ENCODE measurements at places on chromosomes 12 and 14.

DNA sequence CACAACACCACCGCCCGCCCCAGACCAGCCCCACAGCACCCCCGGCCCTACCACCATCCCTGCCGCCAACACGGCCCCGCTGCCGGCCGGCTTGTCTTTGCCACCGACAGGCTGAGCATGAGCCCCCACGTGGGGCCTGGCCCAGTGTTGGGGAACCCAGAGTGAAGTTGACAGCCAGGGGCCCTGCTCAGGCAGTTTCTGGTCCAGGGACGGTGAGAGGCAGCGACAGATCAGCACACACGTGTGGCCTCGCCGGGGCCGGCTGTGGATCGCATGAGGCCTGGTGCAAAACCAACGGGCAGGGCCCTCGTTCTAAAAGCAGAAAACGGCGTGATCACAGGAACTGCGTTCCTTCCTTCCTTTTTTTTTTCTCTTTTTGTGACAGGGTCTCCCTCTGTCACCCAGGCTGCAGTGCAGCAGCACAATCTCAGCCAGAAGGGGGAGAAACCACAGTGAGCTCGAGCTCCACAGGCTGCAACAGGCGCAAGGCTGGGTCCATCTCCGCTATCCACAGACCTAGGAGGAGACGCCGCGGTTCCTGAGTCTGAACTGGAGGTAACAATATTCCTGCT, 50.5 kb upstream of the FBRSL1 start:
- DNase-seq, result no peak

- DNase-seq, result no peak
These were observed 223.0 kb downstream of the ITPR2 start for GRCh38 chr12:26609986-26610385.

GRCh38 chr12:121793440-121793837, at the start of gene RHOF:
Gene RHOF, minus strand, starts transcription at chr12:121793688. Its CDS starts 55 bp downstream, at chr12:121793633.
- peak; percentile 71 for DNase-seq

GRCh38 chr14:70816525-70816924, 7.2 kb upstream of the MAP3K9 start:
- DNase-seq, result no peak

GRCh38 chr14:103392106-103392505, 6.9 kb downstream of the MARK3 start:
- DNase-seq, result no peak

DNA sequence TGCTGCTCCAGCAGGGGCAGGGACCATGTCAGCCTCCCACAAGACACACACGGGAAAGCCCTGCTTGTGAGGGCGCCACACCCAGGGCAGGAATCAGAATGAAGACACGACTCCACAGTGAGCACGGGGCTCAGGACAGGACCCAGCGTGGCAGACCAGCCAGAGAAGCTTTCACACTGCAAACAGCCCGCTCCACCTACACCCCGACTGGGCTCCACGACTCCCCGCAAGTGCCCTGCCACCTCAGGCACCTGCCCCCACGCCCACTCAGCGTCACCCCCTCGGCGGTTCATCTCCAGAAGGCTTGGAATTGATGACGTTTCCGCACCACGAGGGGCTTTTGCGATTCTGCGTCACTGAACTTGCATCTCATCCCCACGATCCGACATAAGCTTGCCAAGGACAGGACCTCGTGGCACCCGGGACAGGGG, 91.1 kb downstream of the FBXL14 start:
- DNase-seq, result no peak

GRCh38 chr14:47959740-47960139, 284.3 kb upstream of the MDGA2 start:
- DNase-seq, result no peak

- no peak for DNase-seq
These were observed 275.9 kb downstream of the CACNA1C start for GRCh38 chr12:2328661-2329060.

DNA sequence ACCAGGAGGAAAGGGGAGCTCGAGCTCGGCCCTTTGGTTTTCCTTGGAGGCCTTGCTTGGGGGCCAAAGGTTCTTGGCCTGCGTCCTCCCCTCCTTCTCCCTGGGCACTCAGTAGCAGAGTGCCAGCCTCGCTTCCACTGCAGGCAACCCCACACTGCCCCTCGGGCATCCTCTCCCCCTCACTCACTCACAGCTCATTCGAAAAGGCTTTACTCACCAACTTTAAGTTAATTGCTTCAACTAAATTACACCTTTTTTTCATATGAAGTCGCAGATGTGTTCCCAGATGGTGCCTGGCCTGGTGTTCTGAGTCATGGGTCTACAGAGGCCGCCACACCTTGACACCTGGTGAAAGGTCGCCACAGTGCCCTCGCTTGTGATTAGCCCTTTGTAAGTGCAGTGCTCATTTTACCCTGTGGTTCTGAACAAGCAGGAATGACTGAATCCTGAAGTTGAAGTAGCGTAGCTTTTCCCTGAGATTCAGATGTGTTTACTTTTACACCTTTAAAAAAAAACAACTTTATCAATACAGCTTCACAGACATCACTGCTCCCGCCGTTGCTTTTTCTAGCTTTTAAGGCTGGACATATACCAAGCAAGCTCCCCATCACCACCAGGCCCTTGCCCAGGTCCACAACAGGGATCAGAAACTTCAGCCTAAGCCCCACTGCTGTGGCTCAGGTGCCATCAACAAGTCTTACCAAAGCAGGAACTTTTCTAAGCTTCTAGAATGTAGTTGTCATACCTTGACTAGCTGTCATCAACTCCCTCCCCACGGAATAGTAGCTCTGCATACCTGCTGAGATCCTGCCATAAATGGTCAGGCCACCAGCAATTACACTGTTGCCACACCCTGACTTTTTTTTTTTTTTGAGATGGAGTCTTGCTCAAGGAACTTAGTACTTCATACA, 20.3 kb upstream of the ADIPOR2 start:
- DNase-seq, result no peak

GRCh38 chr12:107853479-107853878, 79.0 kb downstream of the ASCL4 start:
- no peak for DNase-seq

DNA sequence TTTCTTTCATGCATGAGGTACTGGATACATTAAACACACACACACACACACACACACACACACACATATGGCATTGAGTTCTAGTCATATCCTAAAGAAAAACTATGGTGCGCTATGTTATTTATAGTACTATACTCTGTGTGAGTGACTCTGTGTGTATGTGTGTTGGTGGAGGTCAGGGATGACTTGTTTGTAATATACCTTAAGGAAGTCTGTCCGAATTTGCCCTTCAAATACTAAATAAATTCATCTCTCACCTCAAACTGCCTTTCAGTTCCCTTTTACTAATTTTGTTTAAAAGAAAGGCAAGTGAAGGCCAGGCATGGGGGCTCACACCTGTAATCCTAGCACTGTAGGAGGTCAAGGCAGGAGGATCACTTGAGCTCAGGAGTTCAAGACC, 2.1 kb upstream of the AKAP5 start:
- no peak for DNase-seq

GRCh38 chr14:52350445-52350844, 36.3 kb downstream of the PTGER2 start:
- no peak for DNase-seq

- no peak for DNase-seq
These were observed 419 bp upstream of the ATXN7L3B start for GRCh38 chr12:74537126-74537706.

DNA sequence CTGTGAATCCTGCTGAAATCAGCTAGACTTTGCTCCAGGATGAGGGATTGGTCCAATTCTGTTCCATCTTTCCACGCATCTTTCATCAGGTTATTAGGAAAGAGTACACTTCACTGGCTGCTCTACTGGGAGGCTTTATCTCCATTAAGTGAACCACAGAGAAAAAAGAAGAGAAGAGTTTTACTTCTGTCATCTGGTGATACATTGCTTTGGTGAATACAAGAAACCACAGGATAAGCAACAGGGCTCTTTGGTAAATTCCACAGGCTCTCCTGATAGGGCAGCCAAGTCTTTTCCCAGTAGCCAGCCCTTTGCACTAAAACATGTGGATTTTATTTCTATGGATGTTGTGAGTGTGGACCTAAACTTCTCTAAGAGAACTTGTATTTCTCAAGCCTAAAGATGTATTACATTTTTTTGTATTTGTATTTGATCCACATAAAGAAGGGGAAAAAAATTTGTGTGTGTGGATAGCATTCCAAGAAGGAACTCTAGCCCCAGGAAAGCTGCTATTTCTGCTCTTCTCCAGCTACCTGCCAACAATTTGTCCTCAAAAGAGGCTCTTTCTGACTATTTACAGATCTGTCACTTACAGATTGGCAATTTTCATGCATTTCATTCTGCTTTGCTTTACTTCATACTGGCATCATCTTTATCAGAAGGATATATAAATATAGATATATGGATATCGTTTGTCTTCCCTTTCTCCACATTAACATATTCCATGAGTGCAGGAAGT, 1117.6 kb upstream of the TMEM132C start:
- DNase-seq, result no peak

- no peak for DNase-seq
These were observed 620.4 kb downstream of the SLC16A7 start for GRCh38 chr12:60216226-60216625.

- peak; percentile 58 for DNase-seq
These were observed 57.5 kb downstream of the CALM1 start for GRCh38 chr14:90454041-90455000.

GRCh38 chr14:49621114-49621881, 699 bp downstream of the MGAT2 start:
- DNase-seq, result peak; percentile 72

GRCh38 chr14:90491221-90491885, 94.5 kb downstream of the CALM1 start:
- DNase-seq, result no peak

- DNase-seq, result no peak
These were observed 47.3 kb upstream of the FOS start for GRCh38 chr14:75231320-75231719.

DNA sequence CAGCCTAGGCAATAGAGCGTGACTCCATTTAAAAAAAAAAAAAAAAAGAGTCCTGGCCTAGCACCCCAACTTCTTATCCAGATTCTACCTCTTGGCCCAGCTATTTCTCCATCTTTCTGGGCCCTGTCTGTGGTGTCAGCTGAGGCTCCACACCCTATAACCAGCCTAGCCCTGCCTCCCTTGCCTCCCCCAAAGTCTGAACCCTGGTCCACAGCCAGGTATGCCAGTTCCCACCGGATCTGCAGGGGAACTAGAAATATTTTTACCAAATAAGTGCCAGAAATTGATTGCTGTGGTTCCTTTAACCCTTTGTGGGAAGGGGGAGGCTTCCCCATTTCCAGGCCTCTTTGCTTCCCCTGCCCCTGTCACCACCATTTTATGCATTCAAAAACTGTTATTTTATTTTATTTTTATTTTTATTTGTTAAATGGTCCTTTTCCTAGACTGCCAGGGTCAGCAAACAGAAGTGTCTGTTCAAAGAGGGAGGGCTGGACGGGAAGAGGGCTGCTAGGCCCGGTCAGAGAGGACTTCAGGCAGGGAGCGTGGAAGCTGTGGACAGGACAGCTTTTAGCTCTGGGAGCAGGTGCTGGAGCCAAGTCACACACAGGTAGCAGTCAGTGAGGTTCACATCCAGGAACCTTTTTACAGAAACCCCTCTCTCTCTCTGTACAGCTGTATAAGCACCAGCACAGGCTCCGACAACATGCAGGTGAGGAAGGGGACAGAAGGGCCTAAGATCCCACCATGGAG, 23.2 kb downstream of the TTC9 start:
- no peak for DNase-seq

GRCh38 chr14:55354500-55354899, 57.1 kb downstream of the ATG14 start:
- no peak for DNase-seq

- no peak for DNase-seq
These were observed 127.4 kb downstream of the KTN1 start for GRCh38 chr14:55707365-55707804.

- no peak for DNase-seq
These were observed 41.4 kb upstream of the SCN8A start for GRCh38 chr12:51549637-51550036.

- no peak for DNase-seq
These were observed 6.5 kb downstream of the SH2B3 start for GRCh38 chr12:111412007-111412829.

DNA sequence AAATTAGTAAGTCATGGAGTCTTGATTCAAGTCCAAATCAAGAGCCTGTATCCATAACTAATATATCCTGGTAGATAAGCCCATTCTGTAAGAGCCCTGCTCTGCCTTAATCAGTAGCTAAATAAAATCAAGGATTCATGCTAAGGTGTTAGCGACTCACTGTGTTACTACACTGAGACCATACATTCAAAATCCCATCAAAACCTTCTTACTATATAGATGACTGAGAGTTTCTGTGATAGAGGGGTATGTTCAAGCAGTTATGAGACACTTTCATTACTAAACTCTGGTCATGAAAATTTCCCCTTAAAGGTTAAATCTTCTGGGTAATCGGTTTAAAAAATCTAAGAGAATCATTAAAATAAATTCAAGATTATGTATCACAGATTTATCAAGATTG, 78.5 kb downstream of the MDGA2 start:
- no peak for DNase-seq

DNA sequence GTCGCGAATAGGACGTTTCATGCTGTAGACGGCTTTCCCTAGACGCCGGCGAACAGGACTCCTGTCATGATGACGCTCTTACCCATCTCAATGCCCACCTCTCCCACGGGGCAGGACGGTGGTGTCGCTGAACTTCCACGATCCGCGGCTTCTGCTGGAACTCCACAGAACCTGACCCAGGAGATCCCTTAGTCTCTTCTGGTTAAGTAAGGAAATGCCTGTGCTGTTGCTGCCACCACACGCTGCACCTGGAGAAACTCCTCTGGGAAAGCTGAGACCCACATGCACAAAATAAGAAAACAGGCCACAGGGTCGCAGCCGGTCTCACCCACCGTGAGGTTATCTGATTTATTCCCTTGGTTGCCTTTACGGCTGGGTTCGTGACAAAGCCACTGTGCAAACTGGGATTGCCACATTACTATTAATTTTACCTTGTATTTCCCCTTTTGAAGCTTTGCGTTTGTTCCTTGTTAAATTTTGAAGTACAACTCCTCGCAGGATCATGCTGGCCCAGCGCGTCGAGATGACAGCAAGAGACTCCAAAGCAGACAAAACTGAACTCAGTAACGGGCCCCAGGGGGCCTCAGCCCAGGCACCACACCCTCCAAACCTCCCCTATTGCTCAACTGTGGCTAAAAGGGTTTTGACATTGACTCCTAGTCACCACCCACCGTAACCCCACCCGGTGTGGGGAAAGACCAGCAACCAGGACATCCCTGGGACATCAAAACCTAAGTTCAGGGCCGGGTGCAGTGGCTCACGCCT, 9.2 kb upstream of the MMP17 start:
- DNase-seq, result no peak

- DNase-seq, result no peak
These were observed 336.3 kb downstream of the FUT8 start for GRCh38 chr14:65748796-65749195.

DNA sequence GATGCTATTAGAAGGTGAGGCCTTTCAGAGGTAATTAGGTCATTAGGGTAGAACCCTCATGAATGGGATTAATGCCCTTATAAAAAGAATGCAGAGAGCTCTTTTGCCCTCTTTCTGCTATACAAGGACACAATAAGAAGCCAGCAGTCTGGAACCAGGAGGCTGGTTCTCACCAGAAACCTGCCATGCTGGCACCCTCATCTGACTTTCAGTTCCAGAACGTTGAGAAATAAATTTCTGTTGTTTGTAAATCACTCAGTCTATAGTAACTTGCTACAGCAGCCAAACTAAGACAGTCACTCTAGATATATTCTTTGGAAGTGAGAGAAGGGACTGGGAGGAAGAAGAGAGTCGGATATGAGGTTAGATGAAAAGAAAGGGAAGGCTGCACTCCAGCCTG, 125.0 kb upstream of the MYF6 start:
- DNase-seq, result no peak
